ENCODE measurements at places on chromosomes 13 and 19.
A peak's percentile ranks its signal among the peaks of the same experiment; 100 is the strongest.

- H3K4me1 ChIP-seq, result no peaks in the 10 kb centered on the region
- H3K27me3 ChIP-seq, result no peaks in the 10 kb centered on the region
- DNase-seq, result no peak
- no peak overlapping the region for H3K4me3 ChIP-seq
Observed at GRCh38 chr13:38914070-38914469, 76.6 kb downstream of the STOML3 start.

DNA sequence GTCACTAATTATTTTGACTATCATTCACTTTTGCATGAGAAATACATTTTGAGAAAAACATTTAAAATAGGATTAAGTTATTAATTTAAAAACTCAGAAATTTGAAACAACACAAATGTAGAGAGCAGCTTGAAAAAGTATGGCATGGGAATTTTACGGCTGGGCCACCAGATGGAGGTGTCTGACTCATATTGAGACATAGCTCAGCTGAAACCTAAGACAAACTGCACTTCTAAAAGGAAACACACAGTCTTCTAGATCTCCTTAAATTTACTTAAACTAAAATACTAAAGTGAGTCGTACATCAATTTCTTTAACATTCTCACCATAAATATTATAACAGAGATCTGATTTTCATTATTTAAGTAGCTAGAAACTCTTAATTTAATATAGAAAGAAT lies 41.9 kb upstream of the POSTN start:
- H3K27ac ChIP-seq, result no peak overlapping the region
- H3K4me1 ChIP-seq, result no peaks in the 10 kb centered on the region
- DNase-seq, result no peak
- H3K36me3 ChIP-seq, result no peaks in the 10 kb centered on the region
- H3K27me3 ChIP-seq, result no peaks in the 10 kb centered on the region
- no peak overlapping the region for H3K4me3 ChIP-seq

DNA sequence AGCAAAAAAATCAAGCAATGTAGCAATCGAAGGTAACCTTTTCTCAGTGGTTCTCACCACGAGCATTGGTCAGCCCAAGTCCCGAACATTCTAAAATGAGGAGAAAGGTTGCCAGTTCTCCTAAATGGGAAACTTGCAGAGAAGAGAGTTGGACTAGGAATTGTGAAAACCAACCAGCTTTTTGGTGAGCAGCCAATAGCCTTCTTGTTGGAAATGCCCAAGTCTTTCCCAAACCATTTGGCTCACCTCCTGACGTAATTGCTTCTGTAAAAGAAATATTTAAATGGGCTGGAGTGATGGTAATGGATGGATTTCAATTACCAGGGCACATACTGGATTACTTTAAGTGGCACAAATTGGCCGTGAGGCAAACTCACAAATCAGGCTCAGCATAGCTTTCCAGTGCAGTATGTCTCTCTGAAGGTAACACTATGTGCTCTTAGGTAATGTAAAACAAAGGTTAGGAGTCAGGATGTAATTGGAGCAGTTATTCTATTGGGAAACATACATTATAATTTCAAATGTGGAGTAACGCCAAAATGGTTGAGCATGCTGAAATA lies 423.2 kb downstream of the KLF5 start:
- H3K27ac ChIP-seq, result no peak overlapping the region
- no peaks in the 10 kb centered on the region for H3K27me3 ChIP-seq
- H3K4me1 ChIP-seq, result no peaks in the 10 kb centered on the region
- no peak for DNase-seq

DNA sequence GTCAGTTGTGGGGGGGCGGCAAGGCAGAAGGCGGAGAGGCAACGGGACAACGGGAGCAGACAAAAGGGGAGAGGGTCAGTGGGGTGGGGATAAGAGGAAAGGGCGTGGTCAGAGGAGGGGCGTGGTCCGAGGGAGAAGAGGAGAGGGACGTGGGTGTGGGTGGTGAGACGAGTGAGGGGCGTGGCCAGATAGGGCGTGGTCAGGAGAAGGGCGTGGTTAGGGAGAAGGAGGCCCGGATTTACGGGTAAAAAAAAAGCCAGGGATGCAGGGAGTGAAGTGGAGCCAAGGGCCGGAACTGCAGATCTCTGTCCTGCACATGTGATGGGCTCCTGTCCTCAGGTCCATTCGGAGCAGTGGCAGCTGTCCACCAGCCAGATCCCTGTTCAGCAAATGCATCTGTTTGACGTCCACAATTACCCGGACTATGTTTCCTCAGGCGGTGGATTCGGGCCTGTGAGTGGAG lies 21.5 kb downstream of the CPT1C start:
- DNase-seq, result no peak
- H3K27me3 ChIP-seq, result no peaks in the 10 kb centered on the region
- peaks cover 5% of the 10 kb centered on the region for H3K4me1 ChIP-seq
- no peak overlapping the region for H3K4me3 ChIP-seq
- no peaks in the 10 kb centered on the region for H3K36me3 ChIP-seq
- no peak overlapping the region for H3K27ac ChIP-seq

DNA sequence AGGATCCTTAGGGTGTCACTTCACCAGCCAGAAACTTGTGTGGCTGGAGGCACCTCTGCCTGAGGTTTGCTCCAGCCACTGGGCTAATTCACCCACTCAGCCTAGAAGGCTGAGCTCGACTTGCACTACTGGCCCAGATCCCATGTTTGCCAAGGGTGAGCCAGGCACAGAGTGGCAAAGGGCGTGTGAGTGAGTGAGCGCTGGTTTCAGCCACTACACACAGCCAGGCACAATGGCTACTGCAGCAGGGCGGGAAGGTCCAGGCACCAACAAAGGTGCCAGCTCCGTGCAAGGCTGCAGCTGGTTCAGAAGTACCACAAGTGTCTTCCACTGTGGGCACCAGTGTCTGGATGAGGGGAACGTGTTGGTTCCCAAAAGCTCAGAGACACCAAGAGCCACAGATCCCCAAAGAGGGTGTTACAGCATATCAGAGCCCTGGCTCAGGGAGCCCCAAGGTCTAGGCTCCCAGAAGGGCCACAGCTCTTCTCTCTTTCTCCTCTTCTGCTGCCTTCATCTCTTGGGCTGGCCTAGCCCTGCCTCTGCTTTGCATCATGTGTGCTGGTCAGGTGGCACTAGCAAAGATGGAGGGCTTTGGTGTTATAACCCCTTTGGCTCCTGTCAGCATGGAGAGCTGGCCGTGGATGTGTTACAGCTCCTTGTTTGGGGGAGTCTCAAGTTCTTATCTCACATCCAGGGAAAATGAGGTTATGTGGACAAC lies 736.3 kb upstream of the KLHL1 start:
- H3K27ac ChIP-seq, result no peak overlapping the region
- H3K36me3 ChIP-seq, result no peaks in the 10 kb centered on the region
- no peaks in the 10 kb centered on the region for H3K27me3 ChIP-seq
- H3K4me1 ChIP-seq, result no peaks in the 10 kb centered on the region
- no peak overlapping the region for H3K4me3 ChIP-seq

DNA sequence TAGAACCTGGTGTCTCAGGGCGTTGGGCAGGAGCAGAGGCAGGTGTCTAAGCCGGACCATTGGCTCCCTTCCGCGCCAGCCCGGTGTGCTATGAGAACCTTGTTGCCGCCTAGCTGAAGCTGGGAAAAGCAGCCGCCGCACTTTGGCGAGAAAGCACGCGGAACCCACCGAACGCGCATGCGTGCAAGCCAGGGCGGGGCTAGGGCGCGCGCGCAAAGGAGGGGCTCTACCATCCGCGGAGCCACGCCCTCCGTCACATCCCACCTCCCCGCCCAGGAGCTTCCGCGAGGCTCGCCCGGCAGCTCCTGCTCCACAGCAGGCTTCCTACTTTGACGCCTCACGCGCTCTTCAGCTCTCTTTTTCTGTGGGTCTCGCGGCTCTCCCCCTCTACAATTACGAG lies 51.3 kb downstream of the WDR87 start:
- H3K4me1 ChIP-seq, result no peaks in the 10 kb centered on the region
- H3K36me3 ChIP-seq, result no peaks in the 10 kb centered on the region

GRCh38 chr13:42048684-42049453 lies 421 bp downstream of the DGKH start:
- no peaks in the 10 kb centered on the region for H3K36me3 ChIP-seq
- peak; percentile 61 for DNase-seq
- H3K4me1 ChIP-seq, result peaks cover 19% of the 10 kb centered on the region
- peaks cover 35% of the 10 kb centered on the region for H3K27me3 ChIP-seq
- H3K4me3 ChIP-seq, result peak overlapping the region; percentile 59
- no peak overlapping the region for H3K27ac ChIP-seq

- H3K36me3 ChIP-seq, result peaks cover 3% of the 10 kb centered on the region
- no peak overlapping the region for H3K4me3 ChIP-seq
- H3K4me1 ChIP-seq, result no peaks in the 10 kb centered on the region
- DNase-seq, result no peak
- no peaks in the 10 kb centered on the region for H3K27me3 ChIP-seq
Observed at GRCh38 chr13:97333983-97334382, 100.0 kb upstream of the RAP2A start.
